ENCODE measurements at places on chromosomes 12 and 14.

GRCh38 chr12:32777691-32778175 lies 22.0 kb upstream of the YARS2 start:
- DNase-seq: no peak

GRCh38 chr14:93160353-93160801 lies 24.3 kb downstream of the MOAP1 start:
- no peak for DNase-seq

- no peak for DNase-seq
Measured at GRCh38 chr12:6272300-6273204, 37.9 kb upstream of the PLEKHG6 start.

DNA sequence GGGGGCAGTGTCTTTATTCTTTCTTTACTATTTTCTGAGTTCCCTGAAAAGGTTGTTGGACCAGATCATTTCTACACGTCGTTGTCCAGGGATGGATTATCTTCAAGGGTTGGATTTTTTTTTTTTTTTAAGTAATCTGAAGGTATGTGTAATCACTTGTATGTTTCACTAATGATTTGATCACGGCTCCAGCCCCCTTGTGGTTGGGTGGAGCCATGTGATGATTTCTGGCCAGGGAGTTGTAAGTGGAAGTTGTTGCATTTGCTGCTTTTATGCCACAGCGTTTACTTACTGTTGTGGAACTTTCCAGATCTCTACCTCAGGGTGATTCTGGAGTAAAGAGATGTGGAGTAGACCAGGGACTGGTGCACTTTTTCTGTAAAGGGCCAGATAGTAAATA lies 390.3 kb downstream of the AACS start:
- DNase-seq: no peak

DNA sequence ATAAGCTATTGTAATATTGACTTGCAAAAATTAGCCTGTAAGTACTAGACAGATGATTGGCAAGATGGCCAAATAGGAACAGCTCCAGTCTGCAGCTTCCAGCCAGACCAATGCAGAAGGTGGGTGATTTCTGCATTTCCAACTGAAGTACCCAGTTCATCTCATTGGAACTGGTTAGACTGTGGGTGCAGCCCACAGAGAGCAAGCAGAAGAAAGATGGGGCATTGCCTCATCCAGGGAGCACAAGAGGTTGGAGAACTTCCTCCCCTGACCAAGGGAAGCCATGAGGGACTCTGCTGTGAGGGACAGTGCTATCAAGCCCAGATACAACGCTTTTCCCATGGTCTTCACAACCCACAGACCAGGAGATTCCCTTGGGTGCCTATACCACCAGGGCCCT lies 16.0 kb upstream of the SPATA7 start:
- no peak for DNase-seq

DNA sequence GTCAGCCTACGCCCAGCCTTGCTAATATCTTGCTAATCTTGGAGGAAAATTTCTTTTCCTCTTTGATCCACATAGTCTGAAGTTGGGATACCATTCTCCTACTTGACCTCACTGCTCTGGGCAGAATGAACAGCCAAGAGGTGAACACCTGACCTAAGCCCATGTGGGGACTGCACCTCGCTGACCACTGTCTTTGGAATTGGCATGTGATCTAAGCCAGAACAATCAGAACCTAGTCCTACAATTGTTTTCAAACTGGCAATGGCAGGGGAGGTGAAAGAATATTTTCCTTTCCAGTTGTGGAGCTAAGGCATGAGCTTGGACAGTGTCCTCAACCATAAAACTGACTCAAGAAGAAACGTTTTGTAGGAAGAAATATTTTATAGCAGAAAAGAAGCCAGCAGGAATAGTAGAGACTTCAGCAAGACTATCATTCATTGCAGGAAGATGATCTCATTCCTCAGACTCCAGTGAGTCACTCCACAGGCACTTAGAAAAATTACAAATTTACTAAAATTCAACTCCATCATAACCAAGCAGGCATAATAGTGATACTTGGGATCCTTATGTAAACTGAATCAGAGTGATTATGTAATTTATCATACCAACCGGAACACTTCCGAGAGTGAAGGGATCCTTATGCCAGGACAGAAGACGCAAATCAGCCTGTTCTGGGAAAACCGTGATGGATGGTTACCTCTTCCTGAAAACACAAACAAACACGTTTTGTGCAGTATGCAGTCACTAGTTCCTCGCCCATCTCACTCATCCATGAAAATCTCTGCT lies 14.7 kb downstream of the PTPRO start:
- no peak for DNase-seq

GRCh38 chr14:103100281-103101121 lies 6.0 kb downstream of the EXOC3L4 start:
- DNase-seq: no peak

GRCh38 chr12:8154526-8154925 lies 2.3 kb upstream of the ZNF705A start:
- DNase-seq: no peak

DNA sequence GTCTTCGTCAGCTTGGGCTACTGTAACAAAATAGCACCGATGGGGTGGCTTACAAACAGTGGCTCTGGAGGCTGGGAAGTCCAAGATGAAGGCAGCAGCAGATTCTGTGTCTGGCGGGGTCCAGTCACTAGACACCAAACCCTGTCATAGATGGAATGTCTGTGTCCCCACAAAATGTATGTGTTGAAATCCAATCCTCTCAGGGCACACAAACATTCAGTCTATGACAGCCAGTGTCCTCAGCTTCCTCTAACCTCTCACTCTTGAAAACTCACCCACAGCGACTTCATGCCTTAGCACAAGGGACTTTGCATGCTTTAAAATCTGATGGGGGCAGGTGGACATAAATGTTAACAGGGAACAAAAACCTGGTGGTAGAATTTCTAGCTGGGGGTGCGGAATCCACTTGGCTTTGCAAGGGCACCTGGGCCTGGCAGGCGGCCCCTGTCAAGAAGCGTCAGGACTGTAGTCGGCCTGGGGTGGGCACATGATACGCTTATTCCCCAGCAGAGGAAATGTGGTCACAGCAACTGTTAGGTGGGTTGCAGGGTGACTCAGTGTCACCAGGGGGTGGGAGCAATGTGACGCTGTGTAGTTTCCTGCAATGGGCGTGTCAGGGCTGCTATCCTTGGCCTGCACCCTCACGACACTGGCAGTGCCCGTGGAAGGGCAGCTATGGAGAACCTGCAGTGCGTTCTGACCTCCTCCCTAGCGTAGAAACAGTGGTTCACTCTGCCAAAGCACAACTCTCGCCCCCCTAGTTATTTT lies 17.7 kb downstream of the RIN3 start:
- DNase-seq: peak; percentile 32

DNA sequence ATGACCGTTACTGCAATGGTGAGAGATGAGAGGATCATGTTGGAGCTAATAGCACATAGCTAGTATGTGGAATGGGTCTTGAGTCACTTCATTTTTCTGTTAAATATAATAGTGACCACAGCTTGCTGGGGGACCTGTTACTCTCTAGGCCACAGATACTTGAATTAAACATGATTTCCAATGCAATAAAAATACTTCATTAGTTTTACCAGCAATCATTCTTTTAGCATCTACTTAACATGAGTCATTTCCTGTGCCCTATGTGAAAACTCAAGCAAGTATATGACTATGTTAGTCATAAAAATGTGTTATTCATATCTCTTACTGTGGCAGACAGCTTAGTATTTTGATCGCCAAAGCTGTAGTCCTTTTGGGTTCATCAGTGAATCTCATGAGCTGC lies 798.8 kb downstream of the SLC16A7 start:
- no peak for DNase-seq

DNA sequence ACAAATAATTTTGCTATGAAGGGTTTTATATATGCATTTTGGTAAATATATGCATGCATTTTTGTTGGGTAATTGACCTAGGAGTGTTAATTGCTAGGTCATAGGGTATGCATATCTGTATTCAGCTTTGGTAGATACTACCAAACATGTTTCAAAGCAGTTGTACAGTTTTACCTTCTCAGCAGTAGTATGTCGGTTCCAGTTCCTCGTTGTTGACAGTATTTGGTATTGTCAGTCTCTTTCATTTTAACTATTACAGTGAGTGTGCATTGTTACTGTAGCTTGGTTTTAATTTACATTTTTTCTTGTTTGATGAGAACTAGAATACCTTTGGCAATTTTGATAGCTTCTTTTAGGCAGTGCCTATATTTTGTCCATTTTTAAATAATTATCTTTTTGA lies 98.9 kb downstream of the ARID2 start:
- DNase-seq: no peak

- peak; percentile 49 for DNase-seq
Measured at GRCh38 chr14:101819251-101819990, 57.9 kb downstream of the PPP2R5C start.

DNA sequence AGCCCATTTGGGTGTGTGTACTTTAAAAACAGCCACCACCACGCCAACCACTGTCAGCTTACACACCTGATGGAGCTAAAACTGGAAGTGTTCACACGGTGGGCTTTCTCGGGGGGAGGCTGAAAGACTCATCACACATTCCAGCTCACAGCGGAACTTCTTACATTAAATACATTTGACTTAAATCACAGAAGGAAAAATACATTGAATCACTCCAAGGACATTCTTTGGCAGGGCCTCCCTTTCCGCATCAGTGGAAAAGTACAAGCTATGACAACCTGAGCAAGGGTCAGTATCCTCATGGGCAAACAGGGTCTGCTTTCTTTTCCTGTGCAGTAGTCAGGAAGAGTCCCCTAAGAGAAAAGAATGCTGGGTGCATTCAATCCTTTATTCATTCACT lies 31.0 kb upstream of the TC2N start:
- DNase-seq: no peak

GRCh38 chr14:75578102-75578785 lies at the start of gene FLVCR2:
FLVCR2 (plus strand) TSS chr14:75578620; CDS start chr14:75578973, 353 bp downstream.
- peak; percentile 72 for DNase-seq

DNA sequence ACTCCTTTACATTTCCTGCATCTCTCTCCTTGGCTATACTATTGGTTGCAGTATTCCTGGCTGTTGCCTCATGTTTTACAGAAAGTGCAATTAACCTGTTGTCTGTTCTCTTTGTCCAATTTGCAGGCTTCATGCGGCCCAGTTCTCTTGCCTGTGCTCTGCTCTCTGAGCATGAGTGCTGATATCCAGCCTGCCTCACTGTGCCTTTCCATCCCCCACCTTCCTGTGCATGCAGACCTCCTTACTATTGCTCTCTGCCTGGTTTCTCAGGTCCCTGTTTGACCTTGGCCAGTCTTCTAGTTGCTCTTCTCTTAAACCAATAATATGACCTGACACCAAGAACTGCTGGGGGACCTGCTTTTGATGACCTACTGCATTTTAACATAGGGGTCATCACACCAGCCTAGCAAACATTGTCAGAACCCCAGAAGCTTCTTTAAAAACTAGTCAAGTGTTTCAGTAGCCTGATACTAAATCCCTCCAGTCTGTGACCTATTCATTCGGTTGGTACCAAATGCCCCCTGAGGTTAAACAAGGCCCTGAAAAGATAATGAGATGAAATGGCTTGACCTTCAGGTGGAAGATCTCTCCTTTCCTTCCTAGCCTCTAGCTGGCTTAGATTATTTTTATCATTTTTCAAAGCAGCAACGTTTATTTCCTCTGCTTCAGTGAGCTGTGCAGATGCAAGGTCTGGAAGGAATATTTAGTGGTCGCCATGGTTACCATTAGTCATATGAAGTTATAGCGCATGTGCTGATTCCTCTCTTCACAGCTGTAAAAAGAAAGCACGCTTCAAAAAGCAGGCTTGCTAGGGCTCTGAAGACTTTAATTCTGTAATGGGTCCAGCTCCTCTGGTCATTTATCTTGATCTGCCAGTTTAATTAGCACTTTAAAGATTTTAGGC lies 216.5 kb downstream of the PHLDA1 start:
- no peak for DNase-seq

GRCh38 chr12:125140279-125141209 lies 75.3 kb downstream of the AACS start:
- no peak for DNase-seq

DNA sequence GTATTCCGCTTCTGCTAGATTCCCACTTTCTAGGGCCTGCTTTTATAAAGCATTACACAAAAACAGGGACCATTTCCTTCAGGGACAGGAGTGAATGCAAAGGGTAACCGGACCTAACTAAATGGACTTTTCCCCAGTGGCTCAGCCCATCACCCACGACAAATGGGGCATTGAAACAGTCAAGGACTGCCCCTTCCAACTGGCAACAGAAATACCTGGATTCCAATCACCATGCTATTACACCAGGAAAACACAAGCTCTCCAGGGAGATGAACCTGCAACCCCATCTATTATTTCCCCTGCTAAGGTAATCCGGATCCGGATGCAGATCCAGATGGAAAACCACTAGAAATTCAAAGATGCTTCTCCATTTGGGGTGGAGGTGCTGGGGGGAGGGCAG lies 1.0 kb downstream of the MPHOSPH9 start:
- no peak for DNase-seq

DNA sequence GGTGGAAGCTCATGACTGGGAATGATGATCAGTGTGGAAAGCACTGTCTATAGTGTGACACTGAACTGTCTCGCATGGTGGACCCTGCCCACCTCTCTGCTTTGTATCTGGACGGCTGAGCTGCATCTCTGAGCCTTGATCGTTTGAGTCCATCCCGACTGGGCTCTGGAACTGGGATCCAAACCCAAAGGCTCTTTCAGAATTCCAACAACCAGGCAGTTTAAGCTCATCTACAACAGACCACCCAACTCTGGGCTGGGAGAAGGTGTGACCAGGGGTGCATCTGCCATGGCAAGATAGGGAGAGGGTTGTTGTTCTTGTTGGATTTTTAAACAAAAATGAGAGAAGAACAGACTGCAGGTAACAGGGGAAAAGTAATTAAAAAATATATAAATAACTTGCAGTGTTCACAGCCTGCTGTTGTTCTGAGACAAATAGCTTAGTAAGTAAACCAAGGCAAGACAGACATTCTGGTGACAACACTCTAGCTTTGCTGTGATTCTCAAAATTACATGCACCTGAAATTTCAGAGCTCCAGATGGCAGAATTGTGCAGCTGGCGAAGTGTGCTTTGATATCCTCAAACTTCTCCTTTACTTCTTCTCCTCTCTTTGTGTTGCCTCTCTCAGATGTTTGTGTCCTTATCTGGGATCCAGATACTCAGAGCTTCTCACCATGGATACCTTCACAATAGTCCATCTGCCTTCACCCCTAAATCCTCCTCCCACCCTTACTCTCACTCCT lies 209.6 kb downstream of the EMP1 start:
- no peak for DNase-seq

DNA sequence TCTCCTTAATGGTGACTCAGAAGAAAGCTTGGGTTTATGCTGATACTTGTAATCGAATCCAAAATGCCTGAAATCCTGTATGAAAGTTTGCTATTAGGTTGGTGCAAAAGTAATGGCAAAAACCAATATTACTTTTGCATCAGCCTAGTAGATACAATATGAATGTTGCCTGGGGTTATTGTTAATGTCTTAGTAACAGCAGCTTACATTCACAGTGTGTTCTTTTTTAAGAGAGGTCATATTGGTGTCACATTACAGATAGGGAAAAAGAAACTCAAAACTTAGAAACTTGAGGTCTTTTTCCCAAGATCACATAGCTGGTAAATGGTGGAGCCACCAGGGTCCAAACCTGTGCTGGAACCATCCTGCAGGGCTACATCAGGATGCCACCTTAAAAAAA lies 25.2 kb downstream of the SRGAP1 start:
- no peak for DNase-seq

- no peak for DNase-seq
Measured at GRCh38 chr14:101409006-101409543, 152.2 kb upstream of the DIO3 start.

GRCh38 chr14:73785336-73785833 lies 66.2 kb upstream of the PTGR2 start:
- no peak for DNase-seq
